ENCODE measurements at places on chromosomes 3 and 15.
A peak's percentile ranks its signal among the peaks of the same experiment; 100 is the strongest.

DNA sequence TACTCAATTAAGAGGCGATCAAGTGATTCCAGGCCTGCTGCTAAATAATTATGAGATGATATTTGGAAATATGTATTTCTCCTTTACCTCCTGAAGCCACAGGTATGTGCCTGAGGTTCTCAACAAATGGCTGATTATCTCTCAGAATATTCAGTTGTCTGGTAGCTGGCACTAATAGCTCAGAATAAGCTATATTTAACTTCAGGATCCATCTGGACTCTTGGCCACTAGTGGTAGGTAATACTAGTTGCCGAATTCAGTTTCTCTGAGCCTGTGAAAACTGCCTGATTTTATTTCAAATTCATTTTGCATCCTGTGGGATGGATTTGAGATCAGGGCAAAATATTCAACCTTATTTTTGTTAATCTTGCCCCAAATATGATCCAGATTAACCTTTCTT lies 499.0 kb downstream of the DIPK2A start:
- DNase-seq = no peak

- peak; percentile 44 for DNase-seq
Measured at GRCh38 chr15:67834581-67835296, 5.1 kb downstream of the RNU6-1 start.

GRCh38 chr3:62876064-62876463 lies 848 bp upstream of the CADPS start:
- DNase-seq = no peak

DNA sequence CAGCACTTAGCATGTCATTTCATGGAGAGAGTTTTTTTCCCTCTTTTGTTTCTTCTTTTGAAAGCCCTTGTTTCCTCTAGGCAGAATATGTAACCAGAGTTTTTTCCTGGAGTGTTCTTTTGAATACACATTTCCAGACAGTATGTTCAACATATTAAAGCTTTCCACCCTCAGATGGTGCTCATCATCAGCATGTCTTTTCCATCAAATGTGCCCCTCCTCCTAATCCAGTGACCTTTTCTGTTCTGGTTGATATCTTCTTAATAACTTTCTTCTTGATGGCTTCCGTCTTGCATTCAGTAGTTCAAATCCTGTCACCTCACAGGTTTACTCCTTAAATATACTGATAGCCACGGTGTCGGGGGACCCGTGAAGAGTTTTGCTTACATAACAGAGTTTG lies 78.6 kb downstream of the FNDC3B start:
- no peak for DNase-seq

- no peak for DNase-seq
Measured at GRCh38 chr15:92028389-92028724, 174.8 kb downstream of the SLCO3A1 start.

DNA sequence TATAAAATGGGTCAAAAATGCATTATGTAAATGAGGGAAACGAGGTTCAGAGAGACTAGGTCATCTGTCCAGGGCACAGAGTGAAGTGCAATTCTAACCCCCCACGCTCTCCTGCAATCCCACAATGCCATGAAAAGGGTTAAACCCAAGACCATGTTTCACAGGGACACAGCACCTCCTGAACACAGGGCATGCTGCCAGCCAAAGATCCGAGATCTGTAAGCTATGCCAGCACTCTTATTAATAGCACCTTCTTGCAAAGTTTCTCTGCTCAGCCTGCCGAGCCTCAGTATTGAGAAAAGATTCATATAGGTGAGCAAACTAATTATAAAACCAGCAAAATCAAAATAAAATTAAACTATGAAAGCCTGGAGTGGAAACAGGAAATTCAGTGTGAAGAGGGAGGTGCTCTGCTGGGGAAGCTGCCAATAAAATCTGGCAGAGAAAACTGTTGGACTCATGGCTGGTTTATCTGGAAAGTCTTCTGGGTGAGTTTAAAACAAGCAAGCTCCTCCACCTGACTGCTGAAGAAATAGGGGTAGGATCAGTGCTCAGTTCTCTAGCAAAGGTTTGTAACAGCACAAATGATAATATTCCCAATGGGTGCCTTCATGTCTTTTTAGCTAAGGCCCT lies 50.3 kb downstream of the LRIG1 start:
- DNase-seq = no peak

- no peak for DNase-seq
Measured at GRCh38 chr3:107877936-107878335, 212.9 kb downstream of the CD47 start.

GRCh38 chr3:114877378-114878113 lies 269.5 kb downstream of the ZBTB20 start:
- no peak for DNase-seq

DNA sequence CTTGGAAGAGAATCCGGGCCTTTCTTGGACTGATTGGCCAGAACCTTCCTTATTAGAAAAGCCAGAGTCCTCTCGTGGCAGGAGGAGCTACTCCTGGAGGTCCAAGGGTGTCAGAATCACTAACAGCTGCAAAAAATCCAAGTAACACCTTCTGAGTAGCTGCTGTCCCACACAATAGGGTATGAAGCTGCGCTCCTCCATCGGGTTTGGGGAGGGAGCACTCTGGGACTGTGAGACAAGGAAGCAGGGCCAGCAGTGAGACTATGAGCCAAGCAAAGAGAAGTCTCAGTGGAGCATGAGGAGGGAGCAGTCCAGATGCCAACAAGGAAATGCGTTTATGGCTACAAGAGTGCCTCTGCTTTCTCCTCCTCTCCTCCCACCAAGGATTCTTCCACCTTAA lies 21.7 kb downstream of the SEMA3G start:
- no peak for DNase-seq

- DNase-seq = no peak
Measured at GRCh38 chr15:49035825-49036224, 10.4 kb downstream of the SECISBP2L start.

DNA sequence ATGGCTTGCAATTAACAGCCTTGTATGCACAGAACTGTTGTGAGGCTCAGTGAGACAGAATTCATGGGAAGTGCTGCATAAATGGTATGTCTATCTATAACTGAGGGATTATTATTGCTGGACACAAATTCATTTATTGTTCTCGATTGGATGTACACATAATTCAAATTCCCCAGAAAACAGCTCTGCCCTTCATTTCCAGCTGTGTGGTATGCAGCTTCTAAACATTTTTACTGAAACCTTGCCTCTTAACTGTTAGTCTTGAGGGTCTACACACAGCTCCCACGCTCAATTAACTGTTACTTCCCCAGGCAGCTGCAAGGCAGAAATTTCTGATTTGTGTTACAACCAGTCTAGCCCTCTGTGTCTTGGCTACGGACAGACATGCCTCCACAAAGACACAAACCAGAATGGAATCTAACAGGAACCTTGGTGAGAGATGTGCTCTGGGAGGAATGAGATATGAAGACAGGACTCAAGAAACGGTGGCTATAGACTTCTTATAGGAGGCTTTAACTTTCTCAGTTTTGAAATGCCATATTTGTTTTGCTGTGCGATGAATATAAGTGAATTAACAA lies 139.7 kb upstream of the TBL1XR1 start:
- DNase-seq = no peak

DNA sequence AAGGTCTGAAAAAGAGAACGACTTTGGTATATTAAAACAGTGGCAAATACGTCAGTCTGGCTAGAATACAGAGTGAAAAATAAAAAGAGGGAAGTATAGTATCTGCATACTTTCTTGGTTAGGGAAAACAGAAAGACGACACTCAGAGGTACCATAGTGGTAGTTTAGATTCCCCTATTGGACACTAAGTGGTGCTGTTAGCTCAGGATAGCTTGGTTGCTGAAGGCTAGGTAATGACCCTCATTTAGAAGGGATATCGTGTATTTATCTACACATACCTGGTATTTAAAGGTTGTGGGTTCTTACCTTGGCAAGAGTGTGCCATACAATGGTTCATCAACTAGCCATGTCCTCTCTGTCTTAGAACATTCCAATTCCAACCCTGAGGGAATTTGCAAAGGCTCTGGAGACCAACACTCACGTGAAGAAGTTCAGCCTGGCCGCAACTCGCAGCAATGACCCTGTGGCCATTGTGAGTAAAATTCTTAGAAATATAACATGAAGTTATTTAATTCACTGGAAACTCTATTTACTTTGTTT lies 31.0 kb downstream of the TMOD2 start:
- DNase-seq = no peak

- DNase-seq = no peak
Measured at GRCh38 chr3:29514170-29514569, 233.3 kb downstream of the RBMS3 start.

GRCh38 chr3:101791778-101792177 lies 12.8 kb downstream of the NXPE3 start:
- DNase-seq = no peak

GRCh38 chr3:141412087-141412935 lies 44.0 kb downstream of the ZBTB38 start:
- peak; percentile 40 for DNase-seq

DNA sequence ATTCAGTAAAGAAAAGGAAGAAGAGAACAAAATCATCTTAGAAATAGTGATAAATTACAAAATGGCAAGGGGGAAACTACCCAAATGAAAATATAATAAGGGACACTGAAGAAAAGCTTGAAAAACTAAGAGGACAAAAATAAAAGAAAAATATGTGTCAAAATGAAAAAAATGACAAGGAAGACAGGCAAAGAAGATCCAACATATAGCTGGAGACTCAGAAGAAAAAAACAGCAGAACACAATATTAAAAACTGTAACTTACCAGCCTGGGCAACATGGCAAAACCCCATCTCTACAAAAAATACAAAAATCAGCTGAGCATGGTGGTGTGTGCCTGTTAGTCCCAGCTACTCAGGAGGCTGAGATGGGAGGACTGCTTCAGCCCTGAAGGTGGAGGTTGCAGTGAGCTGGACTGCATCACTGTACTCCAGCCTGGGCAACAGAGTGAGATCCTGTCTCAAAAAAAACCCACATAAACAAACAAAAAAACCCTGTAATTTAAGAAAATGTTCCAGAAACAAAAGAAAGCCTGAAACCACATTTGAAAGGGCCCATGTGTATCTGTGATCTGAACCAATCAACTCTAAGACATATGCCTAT lies 93.2 kb downstream of the ANO10 start:
- DNase-seq = no peak

DNA sequence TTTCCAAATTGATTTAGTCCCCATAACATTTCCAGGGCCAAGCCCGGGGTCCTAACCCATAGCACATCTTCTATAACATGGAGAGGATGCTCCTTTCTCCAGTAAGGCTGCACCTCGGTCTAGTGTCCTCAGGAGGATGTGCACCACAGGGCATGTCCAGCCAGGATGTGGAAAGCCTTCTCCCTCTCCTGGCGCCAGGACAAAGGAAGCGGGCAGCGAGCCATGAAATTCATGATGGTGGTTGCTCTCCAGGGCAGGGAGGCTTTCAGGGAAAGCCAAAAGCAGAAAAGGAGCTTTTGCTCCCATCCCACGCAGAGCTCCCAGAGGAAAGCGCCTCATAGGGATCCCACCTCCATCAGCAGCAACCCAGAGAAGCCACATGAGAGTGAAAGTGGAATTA lies 220.0 kb downstream of the ADAMTSL3 start:
- DNase-seq = no peak

DNA sequence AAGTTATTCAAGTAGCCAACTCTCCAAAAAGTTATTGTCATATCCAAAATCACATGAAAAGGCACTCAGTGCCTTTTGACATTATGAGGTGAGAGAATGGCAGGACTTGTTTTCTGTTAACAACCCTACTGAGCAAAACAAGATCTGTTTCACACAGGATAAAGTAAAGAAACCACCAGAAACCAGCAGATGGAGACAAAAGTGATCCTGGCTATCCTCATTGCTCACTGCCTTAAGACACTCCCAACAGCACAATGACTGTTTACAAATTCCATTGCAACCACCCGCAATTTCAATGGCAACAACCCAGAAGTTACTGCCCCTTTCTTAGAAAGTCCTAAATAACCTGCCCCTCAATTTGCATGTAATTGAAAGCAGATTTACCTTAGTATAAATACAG lies 352.6 kb upstream of the NDN start:
- DNase-seq = no peak

DNA sequence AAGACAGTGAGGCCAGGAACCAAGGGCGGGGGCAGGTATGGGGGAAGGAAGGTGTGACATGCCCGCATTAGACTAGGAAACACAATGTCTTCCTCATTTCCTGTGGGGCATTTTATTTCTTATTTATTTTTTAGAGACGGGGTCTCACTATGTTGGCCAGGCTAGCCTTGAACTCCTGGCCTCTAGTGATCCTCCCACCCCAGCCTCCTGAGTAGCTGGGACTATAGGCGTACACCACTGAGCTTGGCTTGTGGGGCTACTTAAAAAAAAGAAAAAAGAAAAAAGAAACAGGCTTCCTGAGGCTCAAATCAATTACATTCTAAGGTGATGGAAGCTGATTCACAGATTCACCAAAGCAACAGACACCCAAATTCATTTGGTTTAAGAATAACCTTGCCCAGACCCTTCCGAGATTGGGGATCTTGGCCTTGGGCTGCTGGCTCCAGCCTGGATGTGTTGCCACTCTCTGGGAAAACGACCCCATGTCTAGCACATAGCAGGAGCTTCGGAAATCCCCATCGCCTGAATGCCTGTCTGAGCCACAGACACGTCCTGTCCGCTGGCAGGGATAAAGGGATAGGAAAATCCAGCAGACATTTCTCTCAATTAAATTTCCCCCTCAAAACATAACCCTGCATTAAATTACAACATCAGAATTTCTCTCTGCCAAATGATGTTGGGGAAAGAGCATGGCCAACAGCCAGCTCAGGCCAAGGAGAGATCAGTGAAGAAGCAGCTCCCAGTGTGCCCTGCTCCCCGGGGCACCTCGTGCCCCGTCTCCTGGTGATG lies 13.0 kb downstream of the CPN2 start:
- DNase-seq = no peak

- DNase-seq = peak; percentile 75
Measured at GRCh38 chr3:52216585-52217408, 8.6 kb downstream of the TLR9 start.

GRCh38 chr3:196323691-196324090 lies 5.7 kb upstream of the DYNLT2B start:
- DNase-seq = no peak

DNA sequence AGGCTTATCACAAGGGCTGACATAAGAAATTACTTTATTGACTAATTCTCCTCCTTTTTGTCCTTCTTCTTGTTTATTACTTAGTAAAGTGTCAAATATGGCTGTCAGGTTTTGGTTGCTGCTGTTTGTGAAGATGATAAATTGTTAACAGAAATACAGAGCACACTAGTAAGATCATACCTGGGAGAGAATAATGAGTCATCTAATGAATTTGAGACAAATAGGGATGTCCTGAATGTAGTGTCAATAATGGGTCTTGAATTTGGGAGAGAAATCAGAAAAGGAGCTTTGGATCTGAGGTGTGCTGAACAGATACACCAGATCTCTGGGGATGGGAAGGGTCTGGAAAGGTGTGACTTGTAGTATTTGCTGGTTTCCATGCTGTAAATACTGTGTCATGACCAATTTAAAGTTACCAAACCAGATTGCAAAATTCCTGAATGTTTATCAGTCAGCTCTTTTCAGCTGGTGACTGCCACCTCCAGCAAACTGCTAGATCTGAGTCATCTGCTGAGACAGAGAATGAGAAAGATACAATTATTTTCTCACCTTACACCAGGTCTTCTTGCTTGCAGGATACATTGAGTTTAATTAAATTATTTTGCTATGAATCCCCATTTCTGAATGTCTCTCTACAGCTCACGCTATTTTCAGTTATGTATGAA lies 76.7 kb upstream of the SATB1 start:
- no peak for DNase-seq

Measured in activated T-cell treated with anti-CD3 and anti-CD28 coated beads, Interleukin-2, amount 50 U/mL, for 1 hour (primary cell).